ENCODE measurements at places on chromosomes 12 and 14.

GRCh38 chr14:92670160-92670559 lies 78.3 kb downstream of the LGMN start:
- DNase-seq, result peak; percentile 66

DNA sequence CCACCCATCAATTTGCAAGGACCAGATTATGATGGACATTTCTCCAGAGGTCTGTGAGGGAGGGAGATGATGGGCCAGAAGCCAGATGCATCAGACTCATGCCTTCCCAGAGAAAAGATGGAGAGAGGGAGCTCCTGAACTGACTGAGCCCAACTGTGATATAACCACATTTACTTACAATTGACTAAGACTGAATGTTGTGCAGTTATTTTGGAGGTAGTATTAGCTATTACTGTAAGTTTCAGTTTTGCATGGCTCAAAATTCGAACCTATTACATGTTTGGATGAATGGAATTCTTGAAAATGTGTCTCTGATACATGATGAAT lies 211.1 kb upstream of the SFSWAP start:
- no peak for DNase-seq

GRCh38 chr12:6279256-6279628 lies 31.2 kb upstream of the PLEKHG6 start:
- no peak for DNase-seq

DNA sequence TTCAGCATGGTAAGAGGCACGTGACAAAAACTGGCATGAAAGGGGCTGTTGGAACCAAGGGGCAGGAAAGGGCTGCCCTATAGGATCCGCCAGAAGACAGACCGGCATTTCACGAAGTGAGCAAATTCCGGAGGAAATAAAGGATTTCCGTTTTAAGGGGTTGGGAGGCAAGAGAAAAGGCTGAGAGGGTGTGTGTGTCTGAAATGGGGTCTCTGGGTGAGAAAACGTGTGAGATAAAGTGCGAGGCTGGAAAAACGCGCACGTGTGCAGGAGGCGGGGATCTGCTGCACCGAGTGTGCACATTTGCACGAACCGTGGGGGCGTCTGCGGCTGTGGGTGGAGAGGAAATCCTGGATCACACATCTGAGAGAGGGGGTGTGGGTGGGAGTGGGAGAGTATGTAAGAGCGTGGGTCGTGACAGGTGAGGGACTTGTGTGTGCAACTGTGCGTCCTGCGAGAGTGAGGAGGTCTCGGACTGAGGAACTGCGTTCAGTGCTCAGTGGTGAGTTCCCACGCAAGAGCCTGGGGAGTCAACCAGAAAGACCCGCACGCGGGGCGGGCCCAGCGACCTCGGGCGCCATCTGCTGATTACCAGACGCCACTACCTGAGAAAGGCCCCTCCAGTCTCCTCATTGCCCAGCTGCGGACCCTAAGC lies 37.0 kb upstream of the P2RX7 start:
- DNase-seq, result peak; percentile 77

- no peak for DNase-seq
Measured at GRCh38 chr14:52494444-52494843, 57.9 kb downstream of the TXNDC16 start.

GRCh38 chr14:72084935-72085334 lies 152.7 kb downstream of the RGS6 start:
- no peak for DNase-seq

DNA sequence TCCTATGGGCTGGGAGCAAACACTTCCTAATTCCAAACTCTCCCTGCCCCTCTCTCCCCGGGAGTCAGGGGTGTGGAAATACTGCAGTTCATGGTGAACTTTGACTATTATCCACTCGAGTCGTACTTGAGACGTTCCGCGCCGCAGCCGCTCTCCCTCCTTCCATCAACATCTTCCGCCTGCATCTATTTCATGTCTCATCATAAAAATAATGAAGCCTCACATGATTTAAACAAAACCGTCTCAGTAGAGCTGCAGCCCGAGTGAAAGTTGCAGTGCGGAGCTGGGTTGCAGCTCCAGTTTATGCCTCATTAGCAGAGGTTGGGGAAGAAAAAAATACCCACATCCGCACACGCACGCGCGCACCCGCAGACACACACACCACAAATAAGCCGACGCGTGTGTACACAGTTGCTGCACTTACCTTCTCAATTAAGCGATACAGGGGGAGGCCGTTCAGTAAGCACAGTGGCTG lies 283 bp downstream of the LMO3 start:
- DNase-seq, result no peak

DNA sequence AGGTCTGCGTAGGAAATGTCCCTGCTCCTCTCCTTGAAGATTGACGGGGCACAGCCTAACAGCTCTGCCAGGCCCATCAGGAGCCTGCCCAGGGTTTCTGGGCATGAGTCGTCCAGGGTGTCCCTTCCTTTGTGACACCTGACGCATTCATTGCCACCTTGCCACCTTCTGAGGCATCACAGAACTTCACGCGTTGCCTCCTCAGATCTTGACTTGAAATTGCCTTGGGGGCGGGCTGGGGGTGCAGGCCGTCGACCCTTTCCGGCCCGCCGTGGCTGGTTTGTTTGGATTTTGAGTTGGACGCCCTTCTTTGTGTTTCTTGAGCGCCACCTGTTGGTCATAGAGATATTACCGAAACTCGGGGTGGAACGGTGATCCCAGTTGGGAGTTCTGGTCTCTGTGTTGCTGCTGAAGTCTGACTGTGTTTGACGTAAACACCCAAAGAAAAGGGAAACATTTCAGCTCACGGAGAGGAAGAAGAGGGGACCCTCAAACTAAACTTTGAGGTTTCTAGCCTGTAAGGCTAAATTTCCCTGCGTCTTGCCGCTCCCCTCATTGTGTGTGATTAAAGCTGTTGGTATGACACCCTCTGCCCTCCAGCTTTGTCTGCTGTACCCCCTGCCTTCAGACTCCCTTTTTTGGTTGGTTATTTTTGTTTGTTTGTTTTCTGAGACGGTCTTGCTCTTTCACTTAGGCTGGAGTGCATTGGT lies 44.6 kb downstream of the MLXIP start:
- DNase-seq, result peak; percentile 12

GRCh38 chr14:27995691-27996090 lies 770.9 kb upstream of the FOXG1 start:
- no peak for DNase-seq

GRCh38 chr12:108332791-108333382 lies 6.2 kb downstream of the CMKLR1 start:
- no peak for DNase-seq

DNA sequence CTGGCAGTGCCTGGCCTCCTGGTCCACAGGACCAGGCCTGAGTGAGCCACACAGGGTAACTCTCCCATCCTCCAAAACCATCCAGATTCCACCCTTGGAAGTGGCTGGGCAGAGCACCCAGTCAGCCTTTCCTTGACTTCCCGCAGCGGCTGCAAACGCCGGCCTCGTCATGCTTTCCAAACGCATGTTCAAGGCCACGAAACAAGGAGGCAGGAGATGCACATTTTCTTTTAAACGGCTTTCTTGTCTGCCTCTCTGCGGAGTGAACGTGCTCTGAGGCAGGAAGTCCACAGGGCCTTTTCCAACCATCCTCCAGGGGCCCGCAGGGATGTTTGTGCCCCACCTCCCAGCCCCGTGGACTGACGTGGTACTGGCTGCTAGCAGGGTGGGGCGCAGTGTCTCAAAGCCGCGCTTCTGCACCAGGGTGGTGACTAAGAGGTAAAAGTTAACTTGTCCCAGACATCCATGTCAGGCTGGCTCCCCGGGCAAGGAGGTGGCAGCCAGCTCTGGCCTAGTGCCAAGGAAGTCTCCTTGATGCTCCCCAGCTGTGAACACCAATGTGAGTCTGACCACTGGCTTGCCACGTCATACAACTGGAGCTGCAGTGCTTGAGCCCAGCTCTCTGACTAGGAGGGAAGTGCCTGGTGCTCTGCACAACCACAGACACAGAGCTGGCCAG lies 45.0 kb downstream of the KCNA5 start:
- DNase-seq, result no peak

GRCh38 chr12:97005646-97006045 lies 98.6 kb downstream of the NEDD1 start:
- no peak for DNase-seq

DNA sequence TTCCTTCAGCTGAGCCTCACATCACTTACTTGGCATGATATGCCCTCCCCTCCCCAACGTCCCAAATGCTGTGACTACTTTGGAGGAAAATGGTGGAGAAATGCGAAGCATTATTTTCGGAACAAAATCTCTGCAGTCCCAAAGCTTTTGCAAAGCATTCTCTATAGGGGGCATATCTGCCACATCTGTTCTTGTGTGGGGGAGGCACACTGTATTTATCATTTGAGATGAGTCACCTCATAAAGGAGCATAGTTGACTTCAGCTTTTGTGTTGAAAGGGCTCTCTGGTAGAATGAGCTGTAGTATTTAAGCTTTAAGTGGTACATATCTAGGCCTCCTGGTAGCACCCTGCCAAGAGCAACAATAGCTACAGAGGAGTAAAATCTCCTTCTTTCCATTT lies 447.5 kb downstream of the ADAMTS20 start:
- DNase-seq, result no peak

DNA sequence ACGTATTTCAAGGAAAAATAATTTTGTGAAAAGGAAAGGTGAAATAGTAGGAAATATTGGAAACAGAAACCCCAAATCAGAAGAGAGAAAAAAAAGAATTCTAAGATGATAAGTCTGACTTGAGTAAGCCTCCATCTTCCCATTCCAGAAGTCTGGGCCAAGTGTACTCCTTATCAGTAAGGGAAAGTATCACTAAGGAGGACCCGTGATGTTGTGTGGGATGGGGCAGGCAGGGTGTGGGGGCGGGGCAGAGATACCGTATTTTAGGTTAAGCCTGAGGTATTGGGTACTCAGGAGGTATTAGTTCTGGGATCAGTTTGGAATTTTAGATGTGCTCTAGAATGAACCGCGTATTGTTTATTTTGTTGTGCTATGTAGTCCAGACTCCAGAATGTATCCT lies 33.8 kb upstream of the PSMA6 start:
- no peak for DNase-seq

GRCh38 chr14:95555053-95555452 lies 20.2 kb downstream of the GLRX5 start:
- DNase-seq, result no peak

GRCh38 chr12:115249671-115250278 lies 565.8 kb upstream of the TBX3 start:
- no peak for DNase-seq

DNA sequence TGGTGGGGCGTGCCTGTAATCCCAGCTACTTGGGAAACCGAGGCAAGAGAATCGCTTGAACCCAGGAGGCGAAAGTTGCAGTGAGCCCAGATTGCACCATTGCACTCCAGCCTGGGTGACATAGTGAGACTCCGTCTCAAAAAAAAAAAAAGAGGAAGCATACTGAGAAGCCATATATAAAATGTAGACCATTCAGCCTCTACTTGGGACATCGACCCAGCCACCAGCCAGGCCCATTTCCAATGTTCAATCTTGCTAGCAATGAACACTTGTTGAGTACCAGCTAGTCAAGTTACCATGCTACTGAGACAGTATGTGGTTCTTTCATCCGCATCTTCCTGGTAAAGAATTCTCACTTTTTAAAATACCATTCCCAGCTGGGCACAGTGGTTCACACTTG lies 33.4 kb upstream of the RASSF8 start:
- no peak for DNase-seq

DNA sequence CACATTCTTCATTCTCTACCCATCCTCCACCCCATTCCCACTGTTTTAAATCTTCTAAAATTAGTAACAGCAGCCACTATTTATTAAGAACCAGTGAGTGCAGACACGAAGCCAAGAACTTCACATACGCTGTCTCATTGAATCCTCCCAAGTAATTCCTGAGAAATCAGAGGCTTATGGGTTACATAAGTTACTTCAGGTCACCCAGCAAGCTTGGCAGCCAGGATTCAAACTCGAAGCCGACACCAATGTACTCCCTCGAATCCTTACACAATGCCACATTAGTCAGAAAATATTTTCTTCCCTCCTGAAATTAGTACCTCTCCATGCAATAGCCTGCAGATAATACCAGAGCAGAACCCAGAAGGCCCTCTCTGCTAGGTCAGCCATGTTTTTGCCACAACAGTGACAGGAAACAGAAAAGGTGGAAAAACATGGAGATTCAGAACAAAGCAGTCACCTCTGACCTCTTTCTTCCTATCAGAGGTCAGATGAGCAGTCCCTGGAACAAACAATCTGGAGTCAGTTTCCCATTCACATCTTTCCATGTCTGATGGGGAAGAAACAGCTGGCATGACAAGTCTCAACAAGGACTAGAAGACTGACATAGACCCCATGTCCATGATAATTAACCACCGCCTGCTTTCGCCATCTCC lies 16.4 kb downstream of the NID2 start:
- DNase-seq, result no peak

GRCh38 chr14:96090441-96091148 lies 51.4 kb downstream of the C14orf132 start:
- DNase-seq, result no peak

DNA sequence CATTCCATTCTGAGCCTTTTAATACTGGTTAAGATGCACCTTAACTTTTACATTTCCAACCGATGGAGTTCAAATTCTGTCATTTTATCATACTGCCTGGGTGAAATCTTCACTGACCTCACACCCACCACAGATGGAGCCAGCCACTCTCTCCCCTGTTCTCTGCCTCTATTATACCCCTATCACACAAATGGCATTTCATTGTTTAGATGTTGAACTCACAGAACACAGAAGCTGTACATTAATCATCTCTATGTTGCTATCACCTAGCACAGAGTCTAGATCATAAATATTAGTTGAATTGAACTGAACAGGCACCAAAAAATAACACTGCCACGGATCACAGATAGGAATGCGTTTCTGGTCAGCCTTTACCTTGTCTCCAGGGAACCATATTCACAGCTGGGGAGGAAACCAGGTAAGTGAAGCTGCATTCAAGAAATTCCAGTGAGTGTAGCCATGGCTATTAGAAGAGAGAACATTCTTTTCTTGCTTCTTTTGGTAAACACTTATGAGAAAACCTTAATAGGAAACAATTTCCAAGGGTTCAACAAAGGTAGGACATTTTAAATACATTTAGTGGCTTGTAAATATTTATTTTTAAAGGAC lies 194.9 kb upstream of the RMST start:
- DNase-seq, result no peak

- DNase-seq, result no peak
Measured at GRCh38 chr12:131387281-131388163, 323.4 kb upstream of the SFSWAP start.

- no peak for DNase-seq
Measured at GRCh38 chr12:101863981-101864380, 13.4 kb upstream of the DRAM1 start.

- no peak for DNase-seq
Measured at GRCh38 chr12:53703756-53704155, 23.5 kb downstream of the CALCOCO1 start.

Measured in GDM1 (cell line).